Chondrocyte (in vitro differentiated cells): ENCODE measurements at places on chromosomes 6 and 20. TPM values are rescaled to one million over a fixed set of nuclear protein-coding genes. Genes with fewer than 3 reads are reported as not detected.

- DNase-seq = no peak
Measured at GRCh38 chr6:69933239-69933638, 66.9 kb downstream of the COL19A1 start.

DNA sequence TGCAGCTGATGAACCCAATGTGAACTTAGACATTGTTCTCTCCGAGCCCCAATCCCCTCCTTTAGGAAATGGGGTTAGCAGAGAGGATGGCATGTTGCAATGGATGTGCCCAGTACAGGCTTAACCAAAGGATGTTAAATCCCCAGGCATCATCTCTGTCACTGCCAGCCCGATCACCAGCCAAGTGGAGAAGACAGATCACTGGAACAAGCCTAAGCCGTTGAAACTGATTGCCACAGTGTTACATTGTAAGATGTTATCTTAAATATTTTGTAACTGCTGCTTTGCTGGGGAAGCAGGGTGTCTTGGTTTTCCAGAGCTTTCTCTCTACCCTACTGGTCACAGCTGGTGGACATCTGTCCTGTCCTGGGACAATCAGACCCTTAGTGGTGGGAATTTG lies 783.4 kb upstream of the CHD6 start:
- DNase-seq = no peak

- no peak for DNase-seq
Measured at GRCh38 chr6:37273690-37274089, 15.7 kb upstream of the TMEM217 start.

DNA sequence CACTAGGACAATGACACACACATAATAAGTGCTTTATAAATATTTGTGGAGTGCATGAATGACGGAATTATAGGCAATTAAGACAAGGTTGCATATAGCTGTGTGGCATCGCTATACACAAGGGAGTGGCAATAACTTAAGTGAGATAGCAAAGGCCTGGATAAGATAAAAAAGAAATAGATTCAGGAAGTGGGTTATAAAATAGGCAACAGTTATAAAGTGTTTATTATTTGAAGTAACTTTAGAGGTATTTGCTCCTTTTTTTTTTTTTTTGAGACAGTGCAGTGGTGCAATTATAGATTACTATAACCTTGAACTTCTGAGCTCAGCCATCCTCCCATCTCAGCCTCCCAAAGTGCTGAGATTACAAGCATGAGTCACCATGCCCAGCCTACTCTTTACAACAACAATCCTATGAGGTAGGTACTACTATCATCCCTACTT lies 75.9 kb upstream of the LOC128125822 start:
- DNase-seq = no peak

Gene FAM83C
- not detected in 3 replicates for total RNA-seq

Gene KIF6
- total RNA-seq = 0.62 to 2.4 TPM (median 1.1 TPM) in 3 replicates

Gene PARD6B
- total RNA-seq = 0.34 to 2.2 TPM (median 1.1 TPM) in 3 replicates
